MV-4-11 (cell line): ENCODE measurements at places on chromosomes 2 and 18.

- DNase-seq = no peak
Observed at GRCh38 chr18:30992231-30992630, 50.3 kb downstream of the DSC3 start.

DNA sequence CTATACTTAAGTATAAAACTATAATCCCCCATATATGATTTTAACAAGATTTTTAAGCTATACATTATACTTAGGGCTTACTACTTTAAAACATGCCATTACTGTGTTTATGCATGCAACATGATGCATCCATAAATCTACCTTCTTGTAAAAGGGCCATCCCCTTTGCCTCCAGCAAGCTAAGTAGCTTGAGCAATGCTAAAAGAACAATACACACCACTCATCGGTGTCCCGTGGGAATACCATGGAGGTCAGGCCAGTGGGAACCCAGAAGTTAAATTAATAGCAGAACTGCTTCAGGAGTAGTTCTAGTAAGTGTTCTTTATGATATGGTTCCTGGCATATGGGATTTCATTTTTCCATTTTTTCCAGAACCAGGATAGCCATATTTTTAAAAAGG lies 37.8 kb downstream of the SH3RF3 start:
- DNase-seq = no peak

DNA sequence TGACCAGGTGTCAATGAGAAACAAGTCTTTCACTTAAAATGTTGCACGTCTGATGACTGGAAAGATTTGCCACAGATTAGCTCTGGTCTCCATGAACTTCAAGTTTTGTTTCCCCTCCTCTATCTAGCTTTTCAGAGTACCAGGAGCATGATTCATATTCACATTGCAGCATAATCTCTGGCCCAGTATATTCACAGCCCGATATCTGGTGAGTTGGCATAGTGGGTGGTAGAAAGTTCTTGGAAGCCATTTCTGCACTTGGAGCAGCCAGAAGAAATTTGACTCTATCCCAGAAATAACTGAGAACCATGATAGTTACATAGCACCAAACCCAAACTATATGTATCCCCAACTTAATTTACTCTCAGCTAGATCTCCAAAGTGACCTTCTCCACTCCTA lies 503.9 kb downstream of the PID1 start:
- DNase-seq = no peak

DNA sequence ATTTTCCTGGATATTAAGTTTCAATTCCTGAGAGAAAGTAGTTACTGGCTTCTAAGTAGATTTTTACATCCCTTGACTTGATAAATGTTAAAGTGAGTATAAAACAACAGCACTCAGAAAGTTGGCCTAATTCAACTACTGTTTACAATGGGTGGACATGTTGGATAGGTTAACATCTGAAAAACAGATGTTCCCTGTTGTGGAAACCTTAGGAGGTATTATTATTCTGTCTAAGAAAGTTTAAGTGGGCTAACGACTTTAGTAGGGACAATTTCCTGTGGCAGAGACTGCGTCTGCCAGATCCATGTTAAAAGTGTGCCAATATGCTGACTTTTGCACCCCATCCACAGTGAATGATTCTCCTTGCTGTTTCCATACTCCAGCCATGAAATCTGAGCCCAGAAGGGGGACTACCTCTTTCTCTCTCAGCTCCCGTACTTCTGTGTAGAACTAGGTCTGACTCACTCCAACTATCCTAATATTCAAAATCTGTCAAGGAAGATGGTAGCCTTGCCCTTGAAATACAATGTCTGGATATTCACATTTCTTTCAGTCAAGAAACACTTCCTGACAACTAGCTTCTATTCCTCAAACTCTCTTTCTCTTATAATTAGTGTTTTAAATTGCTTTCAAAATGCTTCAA lies 327.5 kb upstream of the HNRNPA3 start:
- DNase-seq = no peak

GRCh38 chr2:73203055-73203681 lies 794 bp downstream of the NOTO start:
- no peak for DNase-seq

GRCh38 chr18:69725855-69726508 lies 221.7 kb downstream of the CD226 start:
- no peak for DNase-seq

GRCh38 chr2:85377083-85377482 lies 22.5 kb downstream of the ELMOD3 start:
- no peak for DNase-seq

DNA sequence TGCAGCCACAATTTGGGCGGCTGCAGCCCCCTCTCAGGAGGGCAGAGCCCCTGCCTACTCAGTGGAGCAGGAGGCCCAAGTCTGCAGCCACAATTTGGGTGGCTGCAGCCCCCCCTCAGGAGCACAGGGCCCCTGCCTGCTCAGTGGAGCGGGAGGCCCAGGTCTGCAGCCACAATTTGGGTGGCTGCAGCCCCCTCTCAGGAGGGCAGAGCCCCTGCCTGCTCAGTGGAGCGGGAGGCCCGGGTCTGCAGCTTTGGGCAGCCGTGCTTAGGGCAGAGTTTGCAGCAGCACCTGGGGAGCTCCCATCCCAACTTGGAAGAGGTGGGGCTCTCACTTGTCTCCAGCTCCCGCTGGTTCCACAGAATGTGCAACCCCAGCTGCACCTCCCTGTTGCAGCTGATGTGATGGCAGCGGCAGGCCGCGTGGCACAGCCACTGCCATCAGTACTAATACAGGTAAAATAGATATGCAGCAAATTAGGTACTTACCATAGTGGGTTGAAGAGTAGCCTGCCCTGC lies 99.4 kb downstream of the TWIST2 start:
- DNase-seq = no peak

GRCh38 chr18:460791-461190 lies 39.7 kb downstream of the COLEC12 start:
- DNase-seq = no peak

DNA sequence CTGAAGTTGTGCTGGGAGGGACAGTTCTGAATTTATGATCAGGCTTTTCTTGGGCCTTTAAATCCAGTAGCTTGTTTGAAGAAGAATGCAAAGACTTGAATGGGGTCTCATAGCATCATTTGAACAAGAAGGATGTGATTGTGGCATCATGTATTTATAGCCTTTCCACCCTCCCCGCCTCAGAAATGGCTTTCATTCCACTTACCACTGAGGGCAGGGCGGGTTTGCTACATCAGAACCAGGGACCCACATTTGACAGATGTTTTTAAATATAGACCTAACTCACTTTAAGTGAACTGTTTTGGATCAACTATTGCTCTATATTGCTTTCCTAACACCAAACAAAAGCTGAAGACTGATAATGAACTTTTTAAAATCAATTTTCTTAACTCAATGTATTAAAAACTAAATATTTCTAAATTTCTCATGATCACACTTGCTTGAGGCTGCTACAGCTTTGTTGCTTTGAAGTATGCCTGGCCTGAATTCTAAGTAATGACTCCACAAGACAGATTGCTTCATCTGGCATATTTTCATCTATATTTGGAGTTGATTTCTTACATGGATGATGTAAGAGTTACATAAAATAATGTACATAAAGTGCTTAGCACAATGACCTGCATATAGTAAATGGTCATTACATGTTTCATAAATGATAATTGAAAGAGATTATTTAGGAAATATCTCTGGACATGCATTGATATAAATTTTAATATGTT lies 1552.9 kb upstream of the SLC39A10 start:
- peak; percentile 48 for DNase-seq

DNA sequence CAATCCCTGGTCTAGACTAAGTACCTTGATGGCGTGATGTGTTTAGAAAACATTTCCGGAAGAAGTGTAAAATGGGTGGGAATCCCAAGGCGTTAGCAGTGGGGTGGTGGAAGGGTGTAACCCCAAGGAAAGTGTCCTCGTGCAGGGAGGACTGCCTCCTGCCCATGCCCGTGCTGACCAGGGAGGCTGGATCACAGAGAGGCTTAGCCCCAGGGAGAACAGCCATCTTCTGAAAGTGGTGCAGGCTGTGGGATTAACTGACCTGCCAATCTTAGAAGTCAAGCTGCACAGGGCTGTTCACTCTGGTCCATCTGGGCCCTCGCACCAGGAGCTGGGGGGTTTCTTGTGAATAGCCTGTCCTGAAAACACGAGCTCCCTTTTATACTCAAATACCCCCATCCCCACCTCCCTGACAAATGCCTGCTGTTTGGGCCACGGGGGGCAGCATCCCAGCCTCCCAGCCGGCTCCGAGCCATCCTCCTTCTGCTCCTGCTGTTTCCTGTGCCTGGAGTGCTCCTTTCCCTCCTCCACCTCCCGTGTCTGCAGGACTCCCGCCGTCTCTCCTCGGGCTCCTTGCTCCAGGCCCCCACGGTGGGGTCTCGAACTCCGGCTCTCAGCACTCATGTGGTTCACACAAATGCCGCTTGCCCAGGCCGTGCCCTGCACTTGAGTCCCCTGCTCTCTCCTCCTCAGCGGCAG lies 52.1 kb upstream of the PXDN start:
- no peak for DNase-seq

- DNase-seq = no peak
Observed at GRCh38 chr2:238285653-238286082, 2.7 kb downstream of the PER2 start.

- DNase-seq = no peak
Observed at GRCh38 chr18:48858676-48859075, 92.1 kb downstream of the SMAD7 start.

DNA sequence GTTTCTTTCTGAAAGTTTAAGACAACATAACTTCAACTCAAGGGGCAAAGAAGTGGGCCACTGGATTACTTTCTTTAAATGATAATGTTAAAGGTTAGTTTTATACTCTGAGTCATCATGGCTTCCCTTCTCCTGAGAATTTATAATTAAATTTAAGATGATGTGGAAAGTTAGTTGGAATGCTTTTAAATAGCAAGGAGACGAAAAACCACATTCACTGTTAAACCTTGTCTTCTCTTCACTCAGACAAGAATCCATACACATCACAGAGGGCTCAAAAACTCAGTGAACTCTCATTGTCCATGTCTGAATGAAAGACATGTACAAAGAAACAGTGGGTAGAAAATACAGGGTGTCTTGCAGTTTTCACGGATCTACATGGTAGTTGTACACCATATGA lies 65.6 kb downstream of the COL5A2 start:
- DNase-seq = no peak
